ENCODE measurements at places on chromosomes 4 and X.
A peak's percentile ranks its signal among the peaks of the same experiment; 100 is the strongest.

GRCh38 chr4:105147553-105148161, 981 bp downstream of the TET2 start:
- peak; percentile 59 for DNase-seq

- DNase-seq, result no peak
These were observed 2.8 kb upstream of the TENM3 start for GRCh38 chr4:182240161-182241130.

DNA sequence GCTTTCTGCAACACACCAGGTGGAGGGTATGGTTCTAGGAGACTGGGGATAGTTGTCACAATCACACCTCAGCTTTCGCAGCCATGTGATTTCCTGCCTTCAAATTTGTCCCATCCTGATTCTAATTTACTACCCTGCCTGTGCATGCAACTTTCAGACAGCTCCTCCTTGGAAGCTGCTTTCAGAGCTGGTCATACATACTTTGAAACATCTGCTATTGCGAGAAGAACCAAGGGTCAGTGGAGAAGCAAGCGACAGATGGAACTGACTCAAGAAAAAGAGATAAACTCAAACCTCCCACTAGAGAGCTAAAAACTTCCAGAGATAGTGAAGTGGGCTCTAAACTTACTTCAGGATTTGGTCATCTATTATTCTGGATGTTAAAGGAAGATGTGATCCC, 381.7 kb upstream of the FGF13 start:
- no peak for DNase-seq

- DNase-seq, result no peak
These were observed 20.0 kb downstream of the TMEM154 start for GRCh38 chr4:152659806-152660205.

DNA sequence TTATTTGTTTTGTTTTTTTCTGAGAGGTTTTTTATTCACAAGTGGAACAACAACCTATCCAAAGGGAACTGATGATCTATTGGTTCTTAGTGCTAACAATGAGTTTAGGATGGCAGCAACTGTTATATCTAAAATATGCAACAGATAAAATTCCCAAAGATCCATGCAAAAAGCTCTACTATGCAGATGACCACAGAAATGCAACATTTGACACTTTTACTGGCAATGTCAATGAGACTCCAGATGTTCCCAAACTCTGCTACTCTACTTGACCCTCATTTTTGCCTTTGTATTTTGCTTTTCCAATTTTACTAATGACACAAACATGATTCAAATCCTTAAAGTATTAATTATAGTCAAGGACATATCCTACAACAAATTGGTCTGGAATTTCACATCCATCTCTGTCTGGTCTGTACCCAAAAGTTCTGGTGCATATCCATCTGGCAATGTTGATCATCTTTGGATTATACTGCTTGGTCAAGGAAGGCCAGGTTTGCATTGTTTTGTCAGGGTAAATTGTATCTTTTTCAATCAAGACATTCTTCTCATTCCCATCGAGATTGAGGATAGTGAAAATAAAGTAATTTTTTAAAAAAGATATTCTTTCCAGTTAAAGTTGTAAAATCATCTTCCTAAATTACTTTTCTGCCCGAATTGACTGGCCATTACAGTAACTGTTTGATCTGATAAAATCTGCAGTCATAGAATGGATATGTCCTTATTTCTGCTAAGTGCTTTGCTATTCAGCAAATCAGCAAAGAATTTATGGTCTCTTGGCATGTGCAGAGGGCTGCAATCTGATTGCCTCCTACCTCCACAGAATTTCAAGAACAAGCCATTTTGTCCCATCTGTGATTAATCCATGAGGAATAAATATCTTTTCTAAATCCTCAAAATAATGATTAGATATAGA, 73.6 kb downstream of the FGFBP1 start:
- no peak for DNase-seq

DNA sequence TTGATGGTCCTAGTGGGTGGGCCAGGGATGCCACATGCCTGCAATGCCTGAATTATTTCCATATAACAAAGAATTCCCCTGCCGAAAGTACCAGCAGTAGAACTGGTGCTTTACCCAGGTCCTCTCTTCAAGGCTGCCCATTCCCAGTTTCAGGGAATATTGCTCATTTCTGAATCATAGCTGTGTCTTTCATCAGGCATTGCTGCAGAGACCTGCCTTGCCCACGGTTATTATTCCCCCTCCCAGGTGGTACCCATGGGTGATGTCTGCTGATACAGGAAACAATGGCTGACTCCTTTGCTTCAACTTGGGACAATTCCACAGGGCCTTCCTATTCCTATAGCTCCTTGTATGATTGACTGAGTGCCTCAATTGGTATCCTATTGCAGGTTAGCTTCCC, 9.7 kb upstream of the IQCM start:
- no peak for DNase-seq

- DNase-seq, result no peak
These were observed 145.4 kb downstream of the FNIP2 start for GRCh38 chr4:158914218-158914617.

DNA sequence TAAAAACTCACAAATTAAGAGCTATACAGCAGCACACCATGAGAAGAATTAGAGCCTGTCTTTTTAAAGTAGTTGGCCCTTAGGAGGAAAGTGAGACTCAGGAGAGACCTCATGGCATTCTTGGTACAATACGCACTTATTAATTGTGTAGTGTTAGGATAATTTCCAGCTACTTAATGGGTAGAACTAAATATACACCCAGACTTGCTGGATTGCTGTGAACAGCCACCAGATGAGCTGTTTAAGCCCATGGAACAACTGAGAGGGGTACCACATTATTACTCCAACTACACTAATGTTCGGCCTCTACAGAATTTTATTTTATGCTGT, 13.6 kb downstream of the MFAP3L start:
- no peak for DNase-seq

DNA sequence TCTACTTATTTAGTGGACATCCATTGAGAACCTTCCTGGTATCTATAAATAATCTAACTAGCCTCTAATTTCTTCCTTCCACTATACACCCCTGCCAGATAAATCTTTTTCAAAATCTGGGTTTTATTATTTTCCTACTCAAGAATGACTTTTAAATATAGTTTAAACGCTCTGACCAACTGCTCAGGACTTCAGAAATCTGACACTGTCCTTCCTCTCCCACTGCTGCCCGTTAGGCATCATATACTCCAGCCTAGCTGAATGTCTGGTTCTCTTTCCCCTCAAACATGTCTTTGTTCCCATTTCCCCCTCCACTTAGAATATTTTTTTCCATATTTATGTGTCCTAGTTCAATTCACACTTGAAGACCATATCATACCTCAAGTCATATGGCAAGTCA, 35.2 kb upstream of the CBLL2 start:
- DNase-seq, result no peak

DNA sequence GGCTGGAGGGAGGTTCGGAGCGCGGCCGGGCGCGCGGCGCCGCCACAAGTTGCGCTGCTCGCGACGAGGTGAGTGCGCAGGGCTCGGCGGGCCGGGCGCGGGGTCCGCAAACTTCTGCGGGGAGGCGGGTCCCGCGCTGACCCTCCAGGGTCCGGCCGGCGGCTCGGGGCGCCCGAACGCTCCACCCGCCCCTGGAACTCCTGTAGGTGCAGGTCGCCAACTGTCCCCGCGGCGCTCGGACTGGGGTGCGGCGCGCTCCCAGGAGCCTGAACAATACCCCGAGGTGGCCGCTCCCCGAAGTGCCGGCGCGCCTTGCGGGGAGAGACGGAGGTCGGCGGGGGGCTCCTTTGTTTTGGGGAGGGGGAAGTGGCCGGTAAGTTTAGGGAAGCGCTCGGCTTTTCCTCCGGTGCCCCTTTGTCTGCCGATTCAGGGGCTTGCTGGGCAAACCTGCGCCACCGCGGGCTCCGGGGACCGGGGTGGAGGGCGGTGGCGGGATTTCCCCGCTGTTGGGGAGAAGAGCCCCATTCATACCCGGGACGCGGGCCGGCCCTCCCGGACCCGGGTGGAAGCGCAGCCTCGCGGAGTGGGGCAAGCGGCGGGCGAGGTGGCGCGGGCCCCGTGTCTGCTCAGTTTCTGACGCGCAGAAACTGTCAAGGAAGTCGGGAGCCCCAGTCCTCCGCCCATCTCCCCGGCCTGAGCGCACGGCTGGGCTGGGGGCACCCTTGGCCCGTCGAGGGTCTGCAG, 694 bp downstream of the TBL1X start:
- peak; percentile 43 for DNase-seq

GRCh38 chr4:73596001-73596400, 24.2 kb downstream of the RASSF6 start:
- no peak for DNase-seq

DNA sequence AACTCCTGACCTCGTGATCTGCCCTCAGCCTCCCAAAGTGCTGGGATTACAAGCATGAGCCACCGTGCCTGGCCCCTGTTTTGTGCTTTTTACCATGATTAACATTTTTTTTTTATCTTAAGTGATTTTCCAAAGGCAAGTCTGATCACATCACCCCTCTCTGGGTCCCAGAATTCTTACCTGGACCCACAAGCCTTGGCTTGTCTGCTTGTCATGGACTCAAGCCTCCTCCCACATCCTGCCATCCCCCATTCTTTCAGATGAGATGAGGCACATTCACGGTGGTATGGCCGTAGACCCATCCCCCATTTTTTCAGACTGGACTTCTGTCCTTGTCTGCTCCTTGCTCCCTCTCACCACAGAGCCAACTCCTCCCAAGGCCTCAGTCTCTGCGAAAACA, 55.3 kb downstream of the APLN start:
- DNase-seq, result no peak

DNA sequence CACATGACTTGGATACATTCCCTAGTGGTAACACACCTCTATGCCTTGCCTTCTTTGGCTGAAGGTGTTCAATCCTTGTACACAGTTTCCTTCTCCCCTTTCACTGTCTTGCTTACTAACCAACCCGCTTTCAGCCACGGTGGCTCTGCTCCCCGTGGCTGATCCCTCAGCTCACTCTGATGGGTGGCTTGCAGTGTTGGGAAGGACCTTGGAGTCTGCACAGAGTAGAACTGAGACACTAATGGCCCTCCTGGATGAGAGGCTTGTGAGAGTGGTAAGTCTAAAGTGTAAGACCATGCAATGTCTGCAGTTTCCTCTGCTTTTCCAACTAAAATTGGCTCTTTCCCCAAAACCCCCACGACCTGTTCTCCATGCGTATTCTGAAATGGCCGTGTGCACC, 46.0 kb upstream of the GNPDA2 start:
- DNase-seq, result no peak

- DNase-seq, result no peak
These were observed 1039.3 kb upstream of the AGA start for GRCh38 chr4:178481564-178481963.

GRCh38 chrX:123432361-123433150, 248.5 kb downstream of the GRIA3 start:
- DNase-seq, result no peak

DNA sequence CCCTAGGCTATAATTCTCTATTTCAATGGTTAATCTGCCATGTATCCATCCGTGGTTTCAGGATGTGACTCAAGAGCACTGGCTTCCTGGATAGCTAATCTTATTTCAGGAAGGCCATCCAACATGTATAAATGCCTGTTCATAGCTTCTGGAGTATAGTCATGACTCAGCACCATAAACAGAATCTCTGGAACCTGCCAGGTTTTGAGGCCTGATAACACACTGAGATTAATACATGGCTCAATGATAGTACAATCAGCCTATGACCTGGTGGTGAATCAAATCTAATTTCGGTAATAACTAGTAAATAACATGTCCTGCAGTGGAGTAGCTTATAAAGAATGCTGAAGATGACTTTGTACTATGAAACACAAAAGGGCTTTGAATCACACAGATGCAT, 5.7 kb upstream of the IL13RA2 start:
- no peak for DNase-seq

GRCh38 chrX:121106484-121107235, 59.2 kb downstream of the GLUD2 start:
- no peak for DNase-seq

GRCh38 chr4:10587697-10588096, 96.9 kb downstream of the CLNK start:
- DNase-seq, result no peak

DNA sequence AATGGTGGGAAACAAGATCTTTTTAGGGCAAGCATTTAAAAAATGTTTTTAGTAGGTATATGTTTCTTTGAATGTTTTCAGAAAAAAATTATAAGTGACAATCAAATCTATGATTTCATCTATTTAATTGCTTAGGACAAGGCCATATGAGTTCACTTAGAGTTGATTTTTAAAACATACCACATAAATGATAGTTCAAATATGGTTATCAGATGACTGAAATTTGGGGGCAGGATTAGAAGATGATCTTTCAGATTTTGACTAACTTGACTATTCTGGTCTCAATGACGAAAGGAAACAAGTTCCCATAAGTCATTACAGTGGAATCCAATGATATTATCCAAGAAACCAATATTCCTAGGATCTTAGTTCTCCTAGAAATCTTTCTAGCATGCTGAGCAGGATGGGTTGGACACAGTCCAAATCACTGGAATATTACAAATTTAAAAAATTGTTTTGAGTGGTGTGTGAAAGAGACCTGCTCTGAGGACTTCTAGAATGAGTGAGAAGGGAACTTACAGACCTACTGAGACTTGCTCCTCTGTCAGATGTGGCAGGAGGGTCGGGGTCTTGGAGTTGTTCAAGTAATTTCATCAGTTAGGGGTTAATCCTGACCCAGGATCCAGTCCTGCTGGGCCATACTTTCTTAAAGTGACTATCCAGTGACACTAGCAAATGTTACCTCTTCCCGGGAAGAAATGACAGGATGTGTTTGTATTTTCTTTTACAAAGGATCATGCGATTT, 20.0 kb downstream of the RHOH start:
- no peak for DNase-seq

DNA sequence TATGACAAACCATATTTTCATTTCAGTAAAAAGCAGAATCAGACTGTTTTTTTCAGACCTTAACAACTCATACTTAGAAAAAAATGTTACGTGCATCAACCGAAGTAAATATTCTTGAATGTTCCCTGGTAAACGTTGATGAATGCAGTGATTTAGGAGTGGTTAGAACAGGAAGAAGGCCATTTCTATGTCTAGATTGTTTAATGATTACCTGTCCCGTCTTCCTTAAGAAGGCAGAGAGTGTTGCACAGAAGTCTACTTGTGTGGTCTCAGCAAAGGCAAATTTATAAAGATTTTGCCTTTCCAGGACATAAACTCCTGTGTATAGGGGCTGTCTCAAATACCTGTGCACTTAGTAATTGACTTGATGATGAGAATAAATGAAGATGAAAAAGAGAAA, 134.5 kb downstream of the MGST2 start:
- DNase-seq, result no peak

GRCh38 chr4:183637461-183637860, 21.5 kb downstream of the RWDD4 start:
- no peak for DNase-seq
